ENCODE measurements at places on chromosomes 2 and 18.

- DNase-seq = peak; percentile 62
Observed at GRCh38 chr2:160039166-160039903, 23.1 kb downstream of the PLA2R1 start.

GRCh38 chr18:51017140-51017879 is 12.7 kb upstream of the SMAD4 start:
- DNase-seq = no peak

DNA sequence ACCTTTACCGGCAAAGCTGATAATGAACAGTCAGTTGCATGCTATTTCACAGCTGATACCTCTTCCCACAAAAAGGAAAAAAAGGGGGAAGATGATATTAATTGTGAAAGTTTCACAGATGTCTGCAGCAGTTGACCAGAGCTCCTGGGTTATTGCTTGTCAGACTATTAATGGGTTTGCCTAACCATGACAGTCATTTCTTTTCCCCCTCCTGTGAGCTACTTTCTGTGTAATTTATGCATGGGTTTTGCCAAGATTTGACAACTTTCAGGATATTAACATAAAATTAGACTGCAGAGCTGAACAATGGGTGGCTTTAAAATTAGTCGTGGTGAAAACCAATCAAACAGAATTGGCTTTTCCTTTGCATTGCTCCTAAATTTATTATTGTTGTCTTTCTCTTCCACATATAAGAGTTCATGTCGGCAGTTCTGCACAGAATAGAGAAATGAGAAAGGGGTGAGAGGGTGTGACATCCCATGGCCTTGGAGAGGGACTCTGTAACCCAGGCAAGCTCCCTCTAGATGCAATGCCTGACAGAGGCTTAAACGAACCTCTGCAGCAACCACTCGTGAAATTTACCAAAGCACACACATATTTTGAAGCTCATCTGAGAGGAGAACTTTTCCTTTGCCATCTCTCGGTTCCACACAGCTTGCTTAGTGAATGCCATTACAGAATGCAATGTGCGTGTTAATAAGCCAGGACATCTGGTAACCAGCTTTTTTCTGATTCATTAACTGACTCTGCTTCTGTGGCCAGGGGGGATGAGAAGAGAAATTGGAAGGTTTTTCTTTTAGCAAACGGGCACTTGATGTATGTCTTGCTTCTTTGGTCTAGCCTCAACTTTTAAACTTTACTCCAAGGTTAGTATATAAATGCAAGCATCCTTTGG is 82.2 kb upstream of the ITGA4 start:
- peak; percentile 70 for DNase-seq

- DNase-seq = no peak
Observed at GRCh38 chr2:211737282-211737681, 801.3 kb downstream of the ERBB4 start.

DNA sequence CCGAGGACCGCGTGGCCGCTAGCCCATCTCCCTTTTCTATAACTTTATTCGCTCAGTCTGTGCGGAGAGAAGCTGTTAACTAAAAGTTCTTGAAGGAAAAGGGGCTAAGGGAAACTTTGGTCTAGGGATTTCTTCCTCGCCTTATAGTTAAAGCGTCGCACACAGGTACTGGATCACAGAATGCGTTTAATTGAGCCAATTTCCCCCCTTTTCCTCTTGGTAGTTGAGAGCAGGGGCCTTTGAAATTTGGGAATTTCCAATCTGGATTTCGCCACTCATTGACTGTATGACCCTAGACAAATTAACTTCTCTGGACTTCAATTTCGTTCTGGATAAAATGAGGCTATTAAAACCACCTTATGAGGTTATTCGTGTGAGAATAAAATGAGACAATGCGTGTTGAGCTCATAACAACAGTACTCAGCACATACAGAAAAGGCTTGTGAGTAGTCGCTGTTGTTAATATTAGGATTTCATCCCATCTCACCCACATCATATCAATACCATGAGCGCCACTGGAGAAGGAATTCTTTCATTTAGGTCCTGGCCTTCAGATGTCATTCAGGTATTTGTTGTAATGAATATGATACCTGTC is 763 bp upstream of the OLA1 start:
- no peak for DNase-seq

- DNase-seq = no peak
Observed at GRCh38 chr2:224596289-224596688, 11.1 kb upstream of the CUL3 start.

DNA sequence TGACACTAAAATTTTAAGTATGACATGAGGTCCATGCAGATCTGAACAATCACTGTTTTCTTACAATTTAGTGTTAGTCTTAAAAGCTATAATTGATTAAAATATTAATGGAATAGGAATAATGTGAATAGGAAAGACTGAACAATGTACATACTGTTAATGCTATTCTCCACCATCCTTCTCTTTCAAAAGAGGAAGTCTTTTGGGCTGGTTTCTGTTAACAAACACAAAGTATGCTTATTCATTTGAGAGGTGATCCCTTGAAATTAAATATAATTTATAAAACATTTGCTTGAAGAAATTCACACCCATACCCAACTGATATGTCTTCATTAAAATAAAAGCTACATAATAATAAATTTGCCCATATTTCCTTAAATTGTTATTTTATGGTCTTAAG is 2.3 kb downstream of the STPG4 start:
- no peak for DNase-seq

GRCh38 chr2:118689456-118689855 is 158.0 kb downstream of the EN1 start:
- DNase-seq = no peak
